ENCODE measurements at places on chromosomes 1 and 21.
A peak's percentile ranks its signal among the peaks of the same experiment; 100 is the strongest.

- no peak for DNase-seq
These were observed 53.5 kb downstream of the LPAR3 start for GRCh38 chr1:84839544-84839943.

DNA sequence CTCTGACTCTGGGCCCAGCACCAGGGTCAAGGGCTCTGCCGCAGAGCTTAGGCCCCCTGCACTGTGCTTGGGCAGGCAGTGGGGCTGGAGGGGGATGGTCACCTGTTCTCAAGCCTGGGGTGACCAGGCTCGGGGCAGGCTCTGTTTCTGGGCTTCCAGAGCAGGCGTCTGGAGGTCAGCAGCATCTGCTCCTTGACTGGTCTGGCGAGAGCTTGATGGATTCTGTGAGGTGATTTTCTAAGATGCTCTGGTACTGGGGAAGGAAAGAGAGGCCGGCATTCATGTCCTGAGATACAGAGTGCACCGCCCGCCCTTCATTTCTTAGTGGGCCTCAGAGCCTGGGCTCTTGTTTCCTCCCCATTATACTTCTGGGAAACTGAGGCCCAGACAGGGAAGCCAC, 24.5 kb downstream of the RAB7B start:
- no peak for DNase-seq

GRCh38 chr1:194975913-194976312, 1632.3 kb downstream of the KCNT2 start:
- peak; percentile 50 for DNase-seq

GRCh38 chr1:31828926-31829690, 13.3 kb upstream of the SPOCD1 start:
- no peak for DNase-seq
